ENCODE measurements at places on chromosomes 12 and 14.

GRCh38 chr12:57584690-57585089, 6.3 kb upstream of the PIP4K2C start:
- DNase-seq = no peak

DNA sequence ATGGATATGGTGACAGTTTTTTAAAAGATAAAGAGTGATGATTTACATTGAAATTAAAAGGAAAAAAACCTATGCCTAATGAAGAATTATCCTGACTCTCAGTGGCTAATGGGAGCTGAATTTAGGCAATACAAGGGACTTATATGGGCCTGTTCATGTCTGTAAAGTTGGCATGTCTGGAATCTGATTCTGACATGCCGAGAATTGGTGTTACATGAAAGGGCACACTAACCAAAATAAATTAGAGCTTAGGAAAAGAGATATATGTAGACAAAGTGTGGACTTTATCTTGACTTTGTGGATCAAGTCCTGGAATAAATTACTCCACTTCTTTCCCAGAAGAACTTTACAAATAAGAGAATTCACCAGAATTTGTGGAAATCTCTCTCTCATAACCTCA, 1.1 kb downstream of the TDG start:
- DNase-seq = no peak

DNA sequence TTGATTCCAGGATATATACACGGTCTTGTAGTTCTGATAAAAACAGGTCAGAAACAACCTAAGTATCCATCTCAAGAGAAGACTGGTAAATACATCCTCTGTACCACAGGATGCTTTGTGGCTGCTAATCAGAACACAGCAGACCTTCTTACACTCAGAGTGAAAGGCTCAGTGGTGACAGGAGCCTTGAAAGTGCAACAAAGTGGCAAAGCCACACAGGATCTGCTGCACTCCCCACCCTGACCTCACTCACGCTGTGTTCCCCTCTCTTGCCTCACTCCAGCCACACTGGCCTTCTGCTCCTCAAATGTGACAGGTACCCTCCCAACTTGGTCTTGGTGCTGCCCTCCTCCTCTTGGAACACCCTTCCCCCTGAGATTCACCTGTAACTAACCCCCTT, 98.1 kb upstream of the GRIP1 start:
- DNase-seq = peak; percentile 4

DNA sequence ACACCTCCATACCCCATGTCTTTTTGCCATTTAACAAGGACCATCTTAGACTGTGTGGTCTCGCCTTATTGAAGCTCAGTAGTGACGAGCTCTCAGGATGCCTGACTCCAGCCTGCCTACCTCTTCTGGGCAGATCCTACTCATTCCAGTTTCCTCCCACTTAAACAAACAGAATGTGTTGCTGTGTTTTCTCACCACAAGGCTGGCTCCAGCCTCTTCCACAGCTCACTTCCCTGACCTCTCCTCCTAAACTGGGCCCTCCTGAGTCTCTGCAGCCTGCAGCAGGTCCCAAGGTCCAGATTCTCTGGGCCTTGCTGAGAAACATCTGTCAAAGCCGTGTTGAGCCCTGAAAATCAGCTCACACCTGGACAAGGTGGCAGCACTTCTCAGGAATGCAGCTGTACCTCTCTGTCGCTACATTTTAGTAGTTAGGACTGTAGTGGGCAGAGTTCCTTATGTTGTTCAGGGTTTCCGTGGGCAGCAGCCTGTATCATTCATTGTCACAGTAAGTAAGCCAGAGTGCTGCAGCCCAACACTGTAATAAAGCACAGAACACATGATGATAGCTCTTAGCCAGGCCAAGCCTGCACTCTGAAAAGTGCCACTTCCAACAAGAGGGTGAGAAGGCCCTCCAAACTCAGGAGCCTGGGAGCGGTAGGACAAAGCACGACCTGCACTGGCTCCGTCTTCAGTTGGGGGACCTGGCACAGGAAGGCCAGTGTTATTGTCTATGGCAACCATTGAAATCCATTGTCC, 68.5 kb downstream of the NKX2-1 start:
- DNase-seq = no peak

- no peak for DNase-seq
Observed at GRCh38 chr12:62841846-62842245, 93.1 kb downstream of the PPM1H start.

DNA sequence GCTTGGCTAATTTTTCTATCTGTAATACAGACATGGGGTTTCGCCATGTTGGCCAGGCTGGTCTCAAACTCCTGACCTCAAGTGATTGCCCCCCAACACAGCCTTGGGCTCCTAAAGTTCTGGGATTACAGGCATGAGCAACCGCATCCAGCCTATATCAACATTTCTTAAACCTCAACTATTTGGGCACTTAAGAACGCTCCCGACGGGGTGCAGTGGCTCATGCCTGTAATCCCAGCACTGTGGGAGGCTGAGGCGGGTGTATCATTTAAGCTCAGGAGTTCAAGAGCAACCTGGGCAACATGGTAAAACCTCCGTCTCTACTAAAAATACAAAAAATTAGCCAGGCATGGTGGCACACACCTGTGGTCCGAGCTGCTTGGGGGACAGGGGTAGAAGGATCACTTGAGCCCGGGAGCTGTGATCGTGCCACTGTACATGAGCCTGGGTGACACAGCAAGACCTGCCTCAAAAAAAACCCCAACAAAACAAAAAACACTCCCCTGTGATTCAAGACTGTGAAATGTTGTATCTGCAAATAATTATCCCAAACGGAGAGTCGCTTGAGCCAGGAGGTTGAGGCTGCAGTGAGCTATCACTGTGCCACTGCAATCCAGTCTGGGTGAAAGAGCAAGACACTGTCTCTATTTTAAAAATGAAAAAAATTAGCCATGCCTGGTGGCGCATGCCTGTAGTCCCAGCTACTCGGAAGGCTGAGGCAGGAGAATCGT, 21.5 kb downstream of the PPTC7 start:
- no peak for DNase-seq

DNA sequence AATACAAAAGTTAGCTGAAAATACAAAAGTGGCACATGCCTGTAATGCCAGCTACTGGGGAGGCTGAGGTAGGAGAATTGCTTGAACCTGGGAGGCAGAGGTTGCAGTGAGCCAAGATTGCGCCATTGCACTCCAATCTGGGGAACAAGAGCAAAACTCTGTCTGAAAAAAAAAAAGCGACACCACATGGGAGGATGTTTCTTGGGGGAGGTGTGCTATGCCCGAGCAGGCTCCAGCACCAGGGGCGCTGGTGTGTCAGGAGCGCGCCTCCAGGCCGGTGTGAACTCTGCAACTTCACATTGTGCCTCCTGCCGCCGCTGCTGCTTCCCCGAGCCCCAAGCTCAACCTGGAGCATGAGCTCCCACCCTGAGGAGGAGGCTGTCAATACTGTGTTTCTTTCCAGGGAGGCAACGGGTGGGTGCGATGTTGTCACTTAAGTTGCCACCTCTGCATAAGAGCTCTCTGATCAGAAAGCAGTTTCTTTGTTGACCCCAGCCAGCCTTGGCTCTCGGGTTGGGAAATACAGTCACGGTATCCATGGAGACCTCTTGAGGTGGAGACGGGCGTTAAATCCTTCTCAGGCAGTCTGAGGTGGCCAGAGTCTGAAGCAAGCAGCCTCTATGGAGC, 18.9 kb downstream of the DEGS2 start:
- no peak for DNase-seq

DNA sequence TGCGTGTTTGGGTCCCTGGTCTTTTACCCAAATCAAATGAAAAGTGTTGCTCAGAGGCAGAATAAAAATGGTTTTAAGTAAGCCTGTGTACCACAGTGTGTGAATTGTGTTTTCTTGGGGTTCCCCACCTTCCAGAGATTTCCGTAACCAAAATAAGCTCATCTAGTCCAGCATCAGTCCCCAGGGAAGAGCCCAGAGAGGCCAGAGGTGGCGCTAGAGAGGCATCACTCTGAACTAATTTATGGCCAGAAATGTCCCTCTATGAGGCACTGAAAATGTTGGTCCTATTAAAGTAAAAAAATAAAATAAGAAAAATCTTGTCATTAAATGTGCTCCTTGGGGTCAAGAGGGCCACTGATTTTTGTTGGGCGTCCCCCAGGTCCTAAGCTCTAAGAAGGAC, 24.9 kb upstream of the PRKAB1 start:
- DNase-seq = no peak

GRCh38 chr14:59126714-59127436, 61.6 kb upstream of the DAAM1 start:
- DNase-seq = no peak

- no peak for DNase-seq
Observed at GRCh38 chr12:51442324-51442723, 17.7 kb downstream of the SLC4A8 start.

GRCh38 chr14:67673451-67673850, 981 bp downstream of the VTI1B start:
- no peak for DNase-seq

GRCh38 chr14:99733211-99733539, 49.1 kb downstream of the CYP46A1 start:
- no peak for DNase-seq

GRCh38 chr12:100267603-100268281, 765 bp downstream of the SCYL2 start:
- DNase-seq = no peak

DNA sequence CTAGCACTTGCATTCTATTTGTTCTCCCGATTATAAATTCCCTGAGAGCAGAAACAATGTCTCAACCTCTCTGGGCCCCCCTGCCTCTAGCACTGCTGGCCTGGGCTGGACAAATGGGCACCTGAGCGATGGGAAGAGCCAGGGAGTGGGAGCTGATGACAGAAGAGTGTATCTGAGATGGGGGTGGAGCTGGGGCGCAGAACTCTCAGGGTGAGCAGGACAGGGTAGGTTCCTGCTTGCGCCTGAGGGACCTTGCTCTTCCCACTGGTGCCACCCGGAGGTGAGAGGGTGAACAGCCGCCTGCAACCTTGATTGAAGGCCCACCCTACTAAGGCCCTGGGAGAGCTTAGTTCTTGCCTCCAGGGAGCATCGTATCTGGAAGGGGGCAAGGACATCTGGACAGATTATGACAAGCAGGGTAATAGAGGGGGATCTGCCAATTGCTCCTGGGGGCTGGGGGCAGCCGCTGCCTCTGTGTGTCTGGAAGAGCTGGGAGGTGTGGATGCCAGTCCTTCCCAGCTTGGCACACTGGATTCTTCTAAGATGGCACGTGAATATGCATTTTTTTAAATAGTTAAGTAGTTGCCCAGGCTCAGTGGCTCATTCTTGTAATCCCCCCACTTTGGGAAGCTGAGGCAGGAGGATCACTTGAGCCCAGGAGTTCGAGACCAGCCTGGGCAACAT, 43.0 kb upstream of the TSPAN9 start:
- DNase-seq = no peak

GRCh38 chr12:6899427-6899826, 5.2 kb upstream of the LRRC23 start:
- no peak for DNase-seq

- no peak for DNase-seq
Observed at GRCh38 chr12:69999561-69999960, 174.5 kb downstream of the MYRFL start.

- no peak for DNase-seq
Observed at GRCh38 chr12:76398106-76398505, 49.9 kb upstream of the BBS10 start.

GRCh38 chr14:58160561-58160960, 8.5 kb upstream of the ARMH4 start:
- no peak for DNase-seq

DNA sequence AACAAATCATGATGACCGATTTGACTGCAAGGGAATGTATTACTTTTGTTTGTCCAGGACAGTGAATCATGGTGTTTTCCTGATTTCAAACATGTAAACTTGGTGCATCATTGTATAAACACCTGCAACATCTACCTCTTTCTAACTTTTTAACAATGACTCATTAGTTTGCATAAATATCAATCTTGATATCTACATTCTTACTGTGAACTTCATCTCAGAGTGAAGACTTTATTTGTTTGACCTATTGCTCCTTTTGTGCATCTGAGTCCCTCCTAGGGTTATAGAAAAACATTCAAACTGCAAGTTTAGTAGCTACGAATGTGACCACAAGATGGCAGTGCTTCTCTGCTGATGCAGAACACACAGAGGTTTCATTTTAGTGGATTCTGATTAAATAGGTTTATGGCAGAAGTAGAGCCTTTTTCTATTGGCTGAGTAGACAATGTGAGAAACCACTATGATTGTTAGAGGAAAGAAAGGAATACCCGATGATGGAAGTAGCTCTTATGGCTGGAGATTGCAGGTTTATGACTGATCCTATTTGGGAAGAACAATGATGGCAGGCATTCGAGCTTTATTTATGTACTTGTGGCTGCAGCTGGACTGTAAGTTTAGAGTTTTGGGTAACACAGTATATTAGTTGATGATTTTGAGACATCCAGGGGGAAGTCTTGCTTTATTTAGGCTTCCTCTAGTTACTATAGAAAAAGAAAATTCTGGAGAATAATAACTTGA, 244.2 kb upstream of the OR4E1 start:
- DNase-seq = no peak

GRCh38 chr14:100295376-100296105, 10.7 kb downstream of the SLC25A29 start:
- no peak for DNase-seq

- no peak for DNase-seq
Observed at GRCh38 chr14:99194136-99194535, 77.9 kb downstream of the BCL11B start.

GRCh38 chr12:86254399-86255107, 1.6 kb downstream of the MGAT4C start:
- DNase-seq = no peak

DNA sequence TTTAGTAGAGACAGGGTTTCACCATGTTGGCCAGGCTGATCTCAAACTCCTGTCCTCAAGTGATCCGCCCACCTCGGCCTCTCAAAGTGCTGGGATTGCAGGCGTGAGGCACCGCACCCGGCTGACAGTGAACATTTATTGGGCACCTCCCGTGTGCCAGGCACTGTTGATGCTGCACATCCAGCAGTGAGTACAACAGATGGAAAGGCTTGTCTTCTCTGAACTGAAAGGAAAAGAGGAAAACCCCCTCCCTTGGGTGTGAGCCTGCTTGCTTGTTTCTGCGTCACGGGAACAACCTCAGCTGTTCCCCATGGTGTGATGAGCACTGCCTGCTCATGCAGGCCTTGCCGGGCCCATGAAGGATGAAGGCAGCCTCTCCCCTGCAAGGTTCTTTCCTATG, 39.5 kb downstream of the DGLUCY start:
- DNase-seq = no peak

- DNase-seq = no peak
Observed at GRCh38 chr12:10070380-10070779, 28.4 kb downstream of the CLEC1A start.

DNA sequence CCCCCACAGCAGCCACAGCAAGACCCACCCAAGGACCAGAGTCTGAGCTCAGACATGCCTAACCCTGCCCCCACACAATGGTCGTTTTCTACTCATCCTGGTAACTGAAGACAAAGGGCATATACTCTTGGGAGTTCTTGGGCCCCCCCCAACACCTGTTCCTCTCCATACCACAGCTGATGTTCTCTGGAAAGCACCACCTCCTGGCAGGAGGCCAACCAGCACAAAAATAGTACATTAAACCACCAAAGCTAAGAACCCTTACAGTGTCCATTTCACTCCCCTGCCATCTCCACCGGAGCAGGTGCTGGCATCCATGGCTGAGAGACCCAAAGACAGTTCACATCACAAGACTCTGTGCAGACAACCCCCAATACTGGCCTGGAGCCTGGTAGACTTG, 80.6 kb upstream of the DAAM1 start:
- no peak for DNase-seq

All from stimulated activated CD8-positive, alpha-beta memory T cell treated with anti-CD3 and anti-CD28 coated beads, Interleukin-15, amount 100 ng/mL, for 4 hours (primary cell).